Activated CD8-positive, alpha-beta T cell treated with anti-CD3 and anti-CD28 coated beads for 36 hours (primary cell): ENCODE measurements at places on chromosomes 12 and 14. TPM values are rescaled to one million over a fixed set of nuclear protein-coding genes. Genes with fewer than 3 reads are reported as not detected.

BDKRB1 gene
- total RNA-seq = not detected

GLIPR1L1 gene
- total RNA-seq = not detected

- H3K27ac ChIP-seq = no peak overlapping the region
- peaks cover 16% of the 10 kb centered on the region for H3K27me3 ChIP-seq
- no peak overlapping the region for H3K4me3 ChIP-seq
- H3K36me3 ChIP-seq = no peaks in the 10 kb centered on the region
Measured at GRCh38 chr12:54221402-54221984, 32.7 kb upstream of the SMUG1 start.

- no peak overlapping the region for H3K4me3 ChIP-seq
- H3K4me1 ChIP-seq = no peaks in the 10 kb centered on the region
- no peaks in the 10 kb centered on the region for H3K36me3 ChIP-seq
- no peak overlapping the region for H3K27ac ChIP-seq
- peaks cover 3% of the 10 kb centered on the region for H3K27me3 ChIP-seq
Measured at GRCh38 chr12:116657921-116658495, 79.9 kb downstream of the SPRING1 start.

- H3K4me1 ChIP-seq = peaks cover 20% of the 10 kb centered on the region
- no peak overlapping the region for H3K27ac ChIP-seq
- DNase-seq = no peak
- no peak overlapping the region for H3K4me3 ChIP-seq
- H3K27me3 ChIP-seq = no peaks in the 10 kb centered on the region
Measured at GRCh38 chr12:267581-268482, 5.2 kb upstream of the SLC6A13 start.

DNA sequence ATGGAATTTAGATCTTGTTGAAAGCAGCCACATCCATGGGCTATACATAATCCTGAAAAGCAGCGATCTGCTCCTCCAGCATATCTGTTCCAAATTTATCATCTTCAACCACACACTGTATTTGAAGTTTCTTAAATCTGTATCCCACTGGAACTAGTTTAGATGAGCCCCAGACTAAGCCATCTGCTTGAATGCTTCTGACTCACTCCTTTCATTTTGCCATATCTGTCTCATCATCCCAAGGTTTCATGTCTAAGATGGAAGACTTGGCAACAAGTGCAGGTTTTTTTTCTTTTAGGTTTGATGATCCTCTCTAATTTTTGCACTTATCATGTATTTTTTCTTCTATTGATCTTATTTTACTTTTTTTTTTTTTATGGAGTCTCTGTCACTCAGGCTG lies 54.4 kb upstream of the TMEM263 start:
- no peak overlapping the region for H3K4me3 ChIP-seq
- no peaks in the 10 kb centered on the region for H3K36me3 ChIP-seq
- no peak overlapping the region for H3K27ac ChIP-seq
- no peak for DNase-seq
- peaks cover 4% of the 10 kb centered on the region for H3K4me1 ChIP-seq

DNA sequence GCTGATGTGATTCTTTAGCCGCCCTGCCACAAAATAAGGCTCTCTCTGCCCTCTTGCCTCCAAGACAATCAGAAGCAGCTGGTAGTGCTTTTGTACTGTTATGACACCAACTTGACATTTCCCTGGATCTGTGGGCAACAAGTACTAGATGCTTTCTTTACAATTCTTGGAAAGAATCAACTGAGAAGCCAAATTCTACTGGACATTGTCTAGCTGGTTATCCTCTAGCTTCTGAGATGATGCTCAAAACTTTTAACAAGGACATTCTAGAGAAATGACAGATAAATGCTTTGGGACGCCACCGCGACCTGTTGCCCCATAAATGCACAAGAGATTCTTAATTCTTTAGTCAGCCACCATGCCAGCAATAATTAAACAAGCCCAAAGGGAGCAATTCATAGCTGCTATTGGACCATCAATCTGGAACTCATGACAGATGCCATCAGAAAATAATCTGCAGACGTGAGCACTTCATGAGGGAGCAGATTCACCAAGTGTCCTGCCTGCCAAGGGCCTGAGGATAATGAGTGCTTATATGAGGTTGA lies 22.8 kb downstream of the FMNL3 start:
- DNase-seq = no peak
- peaks cover 49% of the 10 kb centered on the region for H3K4me1 ChIP-seq

GRCh38 chr12:128259556-128260070 lies 7.4 kb upstream of the TMEM132C start:
- no peaks in the 10 kb centered on the region for H3K4me1 ChIP-seq
- H3K36me3 ChIP-seq = no peaks in the 10 kb centered on the region
- peak; percentile 35 for DNase-seq
- peaks cover 4% of the 10 kb centered on the region for H3K27me3 ChIP-seq

DNA sequence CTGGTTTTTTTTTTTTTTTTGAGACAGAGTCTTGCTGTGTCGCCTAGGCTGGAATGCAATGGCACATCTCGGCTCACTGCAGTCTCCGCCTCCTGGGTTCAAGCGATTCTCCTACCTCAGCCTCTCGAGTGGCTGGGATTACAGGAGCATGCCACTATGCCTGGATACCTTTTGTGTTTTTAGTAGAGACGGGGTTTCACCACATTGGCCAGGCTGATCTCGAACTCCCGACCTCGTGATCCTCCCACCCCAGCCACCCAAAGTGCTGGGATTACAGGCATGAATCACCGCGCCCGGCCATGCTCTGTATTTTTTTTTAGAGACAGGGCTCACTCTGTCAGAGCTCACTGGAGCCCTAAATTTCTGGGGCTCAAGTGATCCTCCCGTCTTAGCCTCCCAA lies 32.6 kb downstream of the VRTN start:
- no peak overlapping the region for H3K27ac ChIP-seq
- no peaks in the 10 kb centered on the region for H3K4me1 ChIP-seq
- no peaks in the 10 kb centered on the region for H3K36me3 ChIP-seq
- H3K4me3 ChIP-seq = no peak overlapping the region
- no peak for DNase-seq
